Fibroblast of villous mesenchyme (primary cell): ENCODE measurements at places on chromosomes 2 and 18. TPM values are rescaled to one million over a fixed set of nuclear protein-coding genes. Genes with fewer than 3 reads are reported as not detected.

GRCh38 chr2:15554525-15555218, 6.5 kb downstream of the NBAS start:
- DNase-seq = peak; percentile 19

GRCh38 chr18:39713961-39714360, 2148.4 kb upstream of the CELF4 start:
- peak; percentile 39 for DNase-seq

DNA sequence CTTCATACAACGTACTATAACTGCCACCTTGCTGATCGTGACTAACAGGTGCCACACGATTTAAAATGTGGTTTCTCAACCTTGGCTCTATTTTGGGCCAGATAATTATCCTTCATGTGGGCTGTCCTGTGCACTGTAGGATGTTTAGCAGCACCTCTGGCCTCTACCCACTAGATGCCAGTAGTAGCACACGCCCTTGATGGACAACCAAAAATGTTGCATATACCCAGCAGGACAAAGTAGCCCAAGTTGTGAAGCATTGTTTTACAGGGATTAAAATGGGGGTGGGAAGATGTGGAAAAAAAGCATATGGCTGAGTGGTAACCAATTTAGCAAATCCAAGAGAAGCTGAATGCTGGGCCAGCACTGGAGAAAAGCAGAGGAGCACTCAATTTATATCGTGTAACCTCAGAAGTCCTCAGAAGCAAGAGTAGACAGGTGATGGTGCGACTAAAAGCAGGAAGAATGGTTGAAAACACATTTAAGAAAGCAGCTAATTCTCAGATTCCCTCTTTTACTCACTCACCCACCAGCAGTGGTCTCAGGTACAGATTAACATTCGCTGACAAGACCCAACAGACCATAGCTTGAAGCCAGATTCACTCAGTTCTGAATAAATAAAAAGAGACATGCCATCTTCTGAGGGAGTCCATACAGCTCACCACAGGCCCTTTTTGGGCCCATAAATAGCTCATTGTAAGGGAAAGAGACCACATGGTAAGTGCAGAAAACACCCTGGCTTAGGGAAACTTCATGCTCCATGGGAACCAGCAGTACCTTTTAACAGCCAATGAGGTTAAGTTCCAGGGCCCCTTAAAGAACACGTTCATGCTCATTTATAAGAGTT, 50.6 kb downstream of the RAPH1 start:
- DNase-seq = peak; percentile 31

DNA sequence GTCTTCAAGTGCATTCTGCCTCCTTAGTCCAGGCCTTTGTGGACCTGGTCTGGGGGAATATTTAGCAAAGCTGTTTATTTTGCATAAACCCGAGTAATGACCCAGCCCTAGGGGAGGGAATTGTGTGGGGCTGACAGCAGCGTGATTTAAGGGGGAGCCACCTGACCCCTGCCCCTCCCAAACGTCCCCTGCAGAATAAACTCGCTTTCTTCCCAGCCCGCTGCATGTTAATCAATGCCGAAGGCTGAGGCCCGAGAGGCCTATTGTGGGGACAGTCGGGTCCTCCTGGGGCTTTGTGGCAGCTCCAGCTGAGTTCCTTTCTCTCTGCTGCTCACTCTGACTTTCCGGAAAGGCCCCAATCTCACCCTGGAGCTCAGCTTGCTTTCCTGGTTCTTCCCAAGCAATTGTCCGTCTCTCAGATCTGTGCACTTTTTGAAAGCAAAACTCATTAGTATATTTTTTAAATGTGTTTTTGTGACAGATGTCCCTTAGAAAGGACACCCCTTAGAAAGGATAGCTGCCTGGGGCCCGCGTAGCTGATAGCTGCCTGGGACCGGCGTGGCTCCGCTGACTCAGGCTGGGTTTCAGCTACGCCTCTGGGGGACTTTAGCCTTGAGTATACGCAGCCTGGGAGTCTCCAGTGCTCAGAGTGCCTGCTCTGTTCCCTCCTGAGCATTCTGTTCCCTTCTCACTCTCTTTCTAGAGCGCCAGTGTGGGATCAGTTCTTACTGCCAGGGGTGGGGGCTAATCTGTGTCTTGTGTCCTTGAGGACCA, 158.3 kb downstream of the GLI2 start:
- DNase-seq = no peak

GRCh38 chr2:74982577-74982976, 24.1 kb downstream of the POLE4 start:
- no peak for DNase-seq

GRCh38 chr2:689237-689636, 12.0 kb upstream of the TMEM18 start:
- no peak for DNase-seq

- no peak for DNase-seq
Observed at GRCh38 chr2:152582081-152582480, 135.2 kb downstream of the PRPF40A start.

DNA sequence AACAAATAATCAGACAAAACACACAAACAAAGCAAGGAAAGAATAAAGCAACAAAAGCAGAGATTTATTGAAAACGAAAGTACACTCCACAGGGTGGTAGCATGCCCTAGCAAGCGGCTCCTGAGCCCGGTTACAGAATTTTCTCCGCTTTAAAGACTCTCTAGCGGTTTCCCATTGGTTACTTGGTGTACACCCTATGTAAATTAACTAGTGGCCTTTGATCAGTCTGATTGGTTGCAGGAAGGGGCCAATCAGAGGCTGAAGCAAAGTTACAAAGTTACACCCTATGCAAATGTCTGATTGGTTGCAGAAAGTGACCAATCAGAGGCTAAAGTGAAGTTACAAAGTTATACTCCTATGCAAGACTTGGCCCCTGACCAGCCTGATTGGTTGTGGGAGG, 242.9 kb downstream of the LDLRAD4 start:
- DNase-seq = peak; percentile 3

- DNase-seq = peak; percentile 59
Observed at GRCh38 chr18:519019-519879, 18.7 kb upstream of the COLEC12 start.

- DNase-seq = peak; percentile 46
Observed at GRCh38 chr2:69122271-69122670, 109.3 kb downstream of the ANTXR1 start.

GRCh38 chr18:75086494-75087034, 122.4 kb downstream of the PTGR3 start:
- DNase-seq = no peak

DNA sequence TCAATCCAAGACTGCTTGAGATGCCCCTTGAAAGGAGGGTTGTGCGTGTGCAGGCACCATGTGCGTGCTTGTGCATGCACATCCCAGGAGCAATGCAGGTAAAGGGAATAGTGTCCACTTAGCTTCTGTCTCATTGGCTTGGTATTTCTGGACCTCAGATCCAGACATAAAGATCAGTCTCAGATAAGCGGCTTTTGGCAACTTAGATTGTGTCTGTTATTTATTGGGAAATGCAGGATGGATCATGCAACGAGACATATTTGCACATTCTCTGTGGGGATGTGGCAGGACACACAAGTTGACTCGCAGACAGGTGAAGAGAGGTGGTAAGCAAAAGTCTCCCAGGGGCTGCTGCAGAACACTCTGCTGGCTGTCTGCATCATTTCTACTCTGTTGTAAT, 67.9 kb downstream of the SETBP1 start:
- DNase-seq = no peak

DNA sequence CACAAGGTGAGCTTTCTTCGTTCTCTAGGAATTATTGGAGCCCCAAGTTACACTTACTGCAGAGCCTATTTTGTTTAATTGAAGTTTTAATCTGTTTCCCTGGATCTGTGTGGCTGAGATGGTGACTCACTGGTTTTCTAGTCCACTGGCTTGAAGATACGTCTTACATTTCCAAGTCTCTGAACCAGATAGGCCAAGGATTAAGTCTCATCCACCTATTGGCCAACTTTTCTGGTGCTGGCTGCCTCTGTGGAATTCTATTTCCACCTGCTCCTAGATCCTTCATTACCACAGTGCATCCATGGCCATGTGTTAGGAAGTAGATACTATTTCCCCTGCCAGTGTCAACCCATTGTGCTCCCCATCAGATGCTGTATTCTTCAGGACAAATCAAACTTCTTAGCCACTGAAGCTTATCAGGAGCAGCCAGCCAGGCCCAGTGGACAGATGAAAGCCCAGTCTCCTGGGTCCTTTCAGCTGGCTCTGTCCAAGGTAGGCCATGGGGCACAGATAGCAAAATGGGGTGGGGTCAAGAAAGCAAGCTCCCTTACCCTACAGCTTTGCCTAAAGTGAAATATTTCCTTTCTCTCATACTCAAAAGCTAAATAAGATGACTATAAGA, 198.8 kb upstream of the TCF4 start:
- DNase-seq = no peak

GRCh38 chr2:177402096-177402495, 9.5 kb downstream of the AGPS start:
- no peak for DNase-seq

GRCh38 chr2:69376403-69376802, 10.6 kb downstream of the GFPT1 start:
- DNase-seq = no peak

GRCh38 chr18:58896734-58897508, 32.2 kb downstream of the ZNF532 start:
- no peak for DNase-seq

DNA sequence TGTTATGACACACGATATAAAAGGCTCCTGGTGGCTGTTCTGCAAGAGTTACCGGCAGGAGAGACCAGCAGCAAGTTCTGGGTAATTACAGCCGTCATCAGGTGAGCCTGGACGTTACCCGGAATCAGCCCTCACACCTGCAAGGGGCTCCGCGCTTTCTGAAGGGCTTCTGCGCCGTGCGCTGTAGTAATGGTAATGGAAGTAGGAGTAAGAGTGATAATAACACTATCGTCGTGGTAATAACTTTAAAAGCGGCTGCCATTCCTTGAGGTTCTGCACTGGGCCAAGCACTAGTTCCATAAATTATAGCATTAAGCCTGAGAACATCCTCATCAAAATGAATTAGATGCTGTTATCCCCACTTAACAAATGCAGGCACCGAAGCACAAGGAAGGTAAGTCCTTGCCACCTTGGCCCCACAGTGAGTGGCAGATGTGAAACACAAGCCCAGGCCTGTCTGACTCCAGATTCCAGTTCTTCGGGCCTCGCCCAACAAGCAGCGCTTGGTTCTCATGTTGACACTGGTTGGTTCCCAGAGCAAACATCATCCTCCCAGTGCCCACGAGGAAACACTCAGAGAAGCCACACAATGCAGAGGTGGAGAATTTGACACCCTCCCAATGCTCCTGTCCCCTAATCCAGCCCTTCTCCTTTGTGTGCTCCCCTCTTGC, 205.2 kb downstream of the EIPR1 start:
- no peak for DNase-seq

DNA sequence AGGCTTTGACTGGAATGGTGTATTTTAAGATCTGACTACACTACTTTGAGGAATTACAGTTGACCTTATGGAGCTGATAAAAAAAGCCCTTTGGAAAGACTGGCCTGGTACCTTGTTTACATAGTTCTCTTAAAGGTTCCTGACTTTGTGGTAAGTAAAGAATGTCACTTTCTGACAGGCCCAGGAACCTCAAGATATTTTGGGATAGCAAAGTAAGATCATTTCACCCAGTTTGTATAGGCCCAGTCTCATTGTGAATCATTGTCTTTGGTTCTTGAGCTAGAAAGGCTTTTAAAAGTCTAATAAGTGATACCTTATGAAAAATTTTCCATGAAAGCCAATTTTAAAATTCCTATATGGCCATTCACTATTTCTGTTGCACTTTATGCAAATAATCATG, 316.3 kb upstream of the LRRTM4 start:
- no peak for DNase-seq

DNA sequence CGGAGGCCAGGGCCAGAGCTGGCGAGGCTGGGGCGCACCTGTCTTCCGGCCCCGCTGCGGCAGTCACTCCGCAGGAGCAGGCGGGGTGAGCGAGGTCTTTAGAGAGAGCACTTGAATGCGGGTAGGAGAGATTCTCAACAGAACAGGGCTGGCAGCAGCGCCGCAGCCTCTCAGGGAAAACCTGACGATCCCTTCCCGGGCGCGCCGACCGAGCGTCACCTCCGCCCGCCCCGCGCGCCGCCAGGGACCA, 526 bp downstream of the PRKRA start:
- no peak for DNase-seq

DNA sequence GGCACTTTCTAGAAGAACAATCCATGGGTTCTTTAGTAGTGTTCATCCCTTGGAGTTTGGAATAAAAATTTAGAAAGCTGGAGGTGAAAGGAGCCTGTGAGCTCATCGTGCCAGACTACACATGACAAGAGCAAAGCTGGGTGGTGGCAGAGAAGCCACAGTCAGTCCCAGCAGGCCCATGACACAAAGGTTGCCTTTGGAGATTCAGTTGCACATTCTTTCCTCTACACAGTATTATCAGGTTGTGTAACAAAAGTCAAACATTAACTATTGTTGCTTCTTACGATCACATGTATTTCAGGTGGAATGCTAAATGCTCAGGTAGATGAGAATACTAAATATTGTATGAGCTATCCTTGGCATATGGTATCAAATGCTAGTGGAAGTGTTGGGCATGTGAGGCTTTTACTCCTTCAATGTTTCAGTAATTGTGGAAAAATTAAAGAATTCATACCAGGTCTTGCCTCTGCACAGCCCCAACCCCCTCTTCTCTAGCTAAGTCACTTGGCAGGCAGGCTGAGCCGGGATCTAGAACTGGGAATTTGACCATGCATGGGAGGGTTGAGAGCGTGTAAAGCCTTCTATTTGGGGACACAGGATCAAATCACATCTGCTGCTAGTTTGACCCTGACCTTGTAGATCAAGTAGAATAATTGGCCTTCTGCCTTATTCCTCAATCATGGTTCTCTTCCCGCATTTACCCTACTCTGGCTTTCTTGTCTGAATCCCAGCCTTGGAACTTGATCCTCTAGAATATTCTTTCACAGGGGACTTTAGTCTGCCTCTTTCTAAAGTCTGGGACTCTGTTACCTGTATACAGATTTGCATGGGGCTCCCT, 230.9 kb downstream of the GCA start:
- DNase-seq = no peak

DNA sequence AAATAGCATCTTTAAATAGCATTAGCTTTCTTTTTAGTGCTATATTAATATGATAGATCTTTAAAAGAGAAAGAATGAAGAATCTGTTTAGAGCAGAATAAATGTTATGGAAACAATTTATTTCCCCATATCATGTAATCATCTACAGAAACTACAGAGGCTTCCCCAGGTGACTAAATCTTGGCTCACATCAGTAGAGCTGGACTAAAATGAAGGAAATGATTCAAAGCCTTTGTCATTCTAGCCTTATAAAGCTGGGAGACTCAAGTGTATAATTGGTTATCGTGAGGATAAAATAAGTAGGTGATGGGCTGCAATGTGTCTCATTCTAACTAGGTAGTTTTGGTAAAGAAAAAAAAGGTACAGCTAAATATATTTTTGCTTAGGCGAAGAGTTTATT, 83.2 kb upstream of the UNC80 start:
- no peak for DNase-seq

GRCh38 chr2:208006833-208007232, 18.5 kb downstream of the PLEKHM3 start:
- DNase-seq = peak; percentile 24

ZFP36L2 gene
- 12.2 and 25.9 TPM in 2 replicates for total RNA-seq

VWC2L gene
- total RNA-seq = under 0.01 TPM in 1 of 2 replicates, not detected in the other

MAL gene
- not detected in 2 replicates for total RNA-seq

MAB21L4 gene
- total RNA-seq = not detected in 2 replicates

ACVR1C gene
- under 0.01 and 0.43 TPM in 2 replicates for total RNA-seq

CIB4 gene
- total RNA-seq = not detected in 2 replicates
